PC-3 (cell line): ENCODE measurements at places on chromosomes 6 and 20. TPM values are rescaled to one million over a fixed set of nuclear protein-coding genes. Genes with fewer than 3 reads are reported as not detected.
A peak's percentile ranks its signal among the peaks of the same experiment; 100 is the strongest.

ACTL10 gene
- 1.6 and 2.8 TPM in 2 replicates for total RNA-seq

SLC24A3 gene
- 0.11 TPM in 1 of 2 replicates, not detected in the other for total RNA-seq

GPX5 gene
- total RNA-seq: not detected in 2 replicates

LY6G6C gene
- 0.22 TPM in 1 of 2 replicates, not detected in the other for total RNA-seq

DNA sequence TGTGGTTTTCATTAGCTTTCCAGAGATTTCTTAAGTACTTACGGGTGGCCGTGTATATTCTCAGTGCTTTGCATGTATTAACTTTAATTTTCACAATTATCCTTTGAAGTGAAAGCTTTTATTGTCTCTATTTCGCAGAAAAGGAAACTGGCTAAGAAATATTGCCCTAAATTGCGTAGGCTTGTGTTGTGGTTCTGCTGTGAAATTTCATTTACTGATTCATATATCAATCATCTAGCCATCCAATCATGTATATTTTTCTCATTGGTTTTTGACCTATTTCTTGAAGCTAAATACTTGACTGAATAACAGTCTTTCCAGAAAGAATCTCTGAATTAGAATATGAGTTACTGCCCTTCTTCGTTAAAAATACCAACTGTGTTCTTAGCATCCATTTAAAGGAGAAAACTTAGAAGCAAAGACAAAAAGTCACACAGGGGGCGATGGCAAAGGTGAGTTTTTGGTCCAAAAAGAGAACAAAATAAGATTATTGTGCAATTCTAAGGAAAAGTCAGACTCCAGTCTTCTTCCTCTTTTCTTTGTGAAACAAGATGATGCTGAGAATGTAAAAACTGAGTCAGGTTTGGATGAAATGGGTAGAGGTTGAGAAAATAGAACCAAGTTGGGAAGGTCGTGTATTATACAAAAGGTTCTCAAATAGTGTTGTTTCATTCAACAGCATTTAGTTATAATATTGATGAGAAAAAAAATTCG lies 1.4 kb downstream of the CYB5R4 start:
- H3K27ac ChIP-seq: no peak overlapping the region
- no peaks in the 10 kb centered on the region for H3K27me3 ChIP-seq
- H3K4me1 ChIP-seq: peaks cover 7% of the 10 kb centered on the region; the same call in 1 of the 2 replicates
- H3K4me3 ChIP-seq: peak overlapping the region; percentile 87
- H3K36me3 ChIP-seq: peaks cover 6% of the 10 kb centered on the region; the same call in 1 of the 2 replicates

DNA sequence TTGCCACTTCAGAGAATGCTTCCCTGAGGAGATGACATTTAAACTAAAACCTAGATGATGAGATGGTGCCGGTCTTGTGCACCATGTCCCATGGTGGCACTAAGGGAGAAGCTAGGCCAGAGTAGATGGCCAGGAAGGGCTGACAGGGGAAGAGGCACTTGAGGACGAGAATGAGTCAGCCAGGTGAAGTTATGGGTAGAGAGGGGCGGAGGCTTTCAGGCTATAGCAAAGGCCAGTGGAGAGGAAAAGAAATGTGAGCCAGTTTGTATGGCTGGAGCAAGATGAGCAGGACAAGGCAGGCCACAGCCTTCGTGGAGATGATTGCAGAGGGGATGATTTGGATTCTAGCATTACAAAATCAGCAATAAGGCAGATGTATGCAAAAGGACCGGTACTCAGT lies 44.7 kb upstream of the ADGRF4 start:
- peaks cover 50% of the 10 kb centered on the region for H3K4me1 ChIP-seq
- DNase-seq: peak; percentile 58
- H3K36me3 ChIP-seq: no peaks in the 10 kb centered on the region
- H3K27me3 ChIP-seq: no peaks in the 10 kb centered on the region

DNA sequence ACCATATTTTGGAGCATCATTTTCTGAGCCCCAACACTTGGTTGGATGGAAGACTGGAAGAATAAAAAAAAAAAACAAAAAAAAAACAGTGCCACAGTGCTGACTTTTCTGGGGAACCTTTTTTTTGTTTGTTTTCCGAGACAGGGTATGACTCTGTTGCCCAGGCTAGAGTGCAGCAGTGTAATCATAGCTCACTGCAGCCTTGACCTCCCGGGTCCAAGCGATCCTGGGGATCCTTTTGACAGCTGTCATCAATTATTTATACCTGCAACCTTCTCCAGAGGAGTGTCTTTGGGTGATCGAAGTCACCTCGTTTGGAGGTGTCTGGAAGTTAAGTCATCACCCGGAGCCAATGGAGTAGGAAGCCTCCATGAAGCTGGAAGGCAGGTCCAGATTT lies 7.8 kb upstream of the TPX2 start:
- H3K4me1 ChIP-seq: peaks cover 4% of the 10 kb centered on the region; the same call in 1 of the 2 replicates
- H3K27me3 ChIP-seq: no peaks in the 10 kb centered on the region
- no peak overlapping the region for H3K4me3 ChIP-seq
- H3K27ac ChIP-seq: no peak overlapping the region
- no peak for DNase-seq

- H3K4me3 ChIP-seq: peak overlapping the region; percentile 61
- H3K4me1 ChIP-seq: peaks cover 14% of the 10 kb centered on the region
- no peak for DNase-seq
- H3K36me3 ChIP-seq: no peaks in the 10 kb centered on the region
- H3K27ac ChIP-seq: no peak overlapping the region
These were observed 693 bp downstream of the FAM50B start for GRCh38 chr6:3849681-3850450.
